WTC11 (cell line): ENCODE measurements at places on chromosomes 6 and 20. TPM values are rescaled to one million over a fixed set of nuclear protein-coding genes. Genes with fewer than 3 reads are reported as not detected.

The OPRM1 gene
- not detected in 3 replicates for total RNA-seq

GRCh38 chr20:15831201-15831600 lies 742.0 kb downstream of the KIF16B start:
- H3K27me3 ChIP-seq: no peaks in the 10 kb centered on the region
- peaks cover 22% of the 10 kb centered on the region for H3K4me1 ChIP-seq
- DNase-seq: no peak
- H3K27ac ChIP-seq: no peak overlapping the region

- H3K27ac ChIP-seq: peak overlapping the region; percentile 99
- DNase-seq: peak; percentile 91
- H3K4me3 ChIP-seq: no peak overlapping the region
- peaks cover 8% of the 10 kb centered on the region for H3K36me3 ChIP-seq
- H3K27me3 ChIP-seq: no peaks in the 10 kb centered on the region; the same call in 1 of the 2 replicates
These were observed 18.9 kb downstream of the OR2B2 start for GRCh38 chr6:27893059-27893835.

- H3K4me3 ChIP-seq: no peak overlapping the region
- peaks cover 4% of the 10 kb centered on the region for H3K4me1 ChIP-seq
These were observed 56.2 kb downstream of the RAB44 start for GRCh38 chr6:36753671-36754405.

- peaks cover 15% of the 10 kb centered on the region for H3K4me1 ChIP-seq
- no peak for DNase-seq
- no peaks in the 10 kb centered on the region for H3K36me3 ChIP-seq
- H3K27me3 ChIP-seq: no peaks in the 10 kb centered on the region
- no peak overlapping the region for H3K4me3 ChIP-seq
These were observed 54.1 kb upstream of the PDE7B start for GRCh38 chr6:135797361-135797760.

The CLVS2 gene
- 0.46 to 0.90 TPM (median 0.60 TPM) in 3 replicates for total RNA-seq

DNA sequence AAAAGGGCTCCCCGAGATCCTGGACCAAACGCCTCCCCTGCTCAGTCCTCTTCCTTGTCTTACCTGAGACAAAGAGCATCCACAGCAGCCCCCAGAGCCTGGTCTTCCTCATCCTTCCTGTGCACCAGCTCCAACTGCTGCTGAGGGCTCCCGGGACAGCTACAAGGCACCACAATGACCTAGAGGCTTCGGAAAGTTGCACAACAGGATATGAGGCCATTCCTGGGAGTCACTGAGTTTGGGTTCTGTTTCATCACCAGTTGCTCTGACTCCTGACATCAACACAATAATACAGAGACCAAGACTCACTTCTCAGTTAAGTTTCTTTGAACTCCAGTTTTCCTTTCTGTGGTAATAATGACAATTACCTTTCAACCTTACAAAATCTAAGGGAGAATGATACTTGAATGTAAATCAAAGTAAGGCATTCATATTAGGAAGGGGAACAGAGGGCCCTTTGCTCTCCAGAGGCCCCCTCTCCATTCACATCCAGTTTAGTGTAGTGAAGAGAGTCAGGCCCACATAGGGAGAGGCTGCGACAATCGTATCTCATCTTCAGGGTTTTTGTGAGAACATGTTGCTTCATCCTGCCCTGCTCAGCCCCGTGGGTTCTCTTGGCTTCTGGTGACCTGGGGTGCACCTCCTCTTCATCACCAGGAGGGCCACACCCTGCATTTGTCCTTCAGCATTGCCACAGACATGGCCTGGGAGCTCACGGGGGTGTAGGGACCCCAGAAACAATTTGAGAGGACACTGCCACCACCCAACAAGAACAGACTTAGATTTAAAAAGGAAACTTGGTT lies at the start of gene TREM1:
Gene TREM1, minus strand, starts transcription at position 139 of the 803 bp plus-strand sequence. Its CDS starts 27 bp downstream, at position 112.
- no peak within 1 kb of the TSS for H3K27ac ChIP-seq
- peaks cover 21% of the 10 kb centered on the region for H3K4me1 ChIP-seq
- H3K27me3 ChIP-seq: peaks cover 63% of the 10 kb centered on the region
- no peaks in the 10 kb centered on the region for H3K36me3 ChIP-seq
- no peak for DNase-seq

The SLC35B3 gene
- 8.4 to 9.9 TPM (median 9.7 TPM) in 3 replicates for total RNA-seq

DNA sequence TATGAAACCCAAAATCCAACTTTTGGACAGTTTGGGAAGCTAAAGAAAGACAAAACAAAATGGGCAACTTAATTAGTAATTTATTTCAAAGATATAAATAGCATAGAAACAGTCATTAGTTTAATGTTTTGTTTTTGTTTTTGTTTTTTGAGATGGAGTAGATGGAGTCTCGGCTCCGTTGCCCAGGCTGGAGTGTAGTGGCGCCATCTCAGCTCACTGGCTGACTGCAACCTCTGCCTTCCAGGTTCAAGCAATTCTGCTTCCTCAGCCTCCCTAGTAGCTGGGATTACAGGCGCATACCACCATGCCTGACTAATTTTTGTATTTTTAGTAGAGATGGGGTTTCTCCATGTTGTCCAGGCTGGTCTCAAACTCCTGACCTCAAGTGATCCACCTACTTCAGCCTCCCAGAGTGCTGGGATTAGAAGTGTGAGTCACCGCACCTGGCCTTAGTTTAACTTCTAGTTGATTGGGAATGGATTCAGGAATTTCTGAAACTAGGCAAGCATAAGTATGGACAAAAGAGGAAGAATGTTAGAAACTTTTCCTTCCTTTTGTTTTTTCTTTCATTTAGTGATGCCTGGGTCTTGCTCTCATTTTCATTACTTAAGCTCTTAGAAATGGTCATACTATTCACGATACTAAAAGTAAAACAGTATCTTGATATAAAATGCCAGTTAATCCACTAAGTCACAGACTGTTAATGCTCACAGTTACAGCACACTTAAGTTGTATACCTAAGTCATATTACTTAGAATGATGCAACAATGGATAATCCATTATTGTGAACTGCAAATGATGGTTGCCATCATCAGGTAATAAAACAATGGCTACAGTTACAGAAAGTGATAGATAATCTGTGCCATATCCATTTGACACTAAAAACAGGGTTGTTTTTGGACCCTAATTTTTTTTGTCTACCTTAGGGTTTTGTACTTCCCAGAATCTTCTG lies 8.2 kb downstream of the SENP6 start:
- DNase-seq: no peak
- peak overlapping the region; percentile 32; the same call in 1 of the 2 replicates for H3K27ac ChIP-seq
- no peak overlapping the region for H3K4me3 ChIP-seq
- H3K36me3 ChIP-seq: peaks cover 7% of the 10 kb centered on the region
- H3K4me1 ChIP-seq: peaks cover 74% of the 10 kb centered on the region
- no peaks in the 10 kb centered on the region for H3K27me3 ChIP-seq

The ULBP2 gene
- total RNA-seq: 0.13 to 0.23 TPM in 2 of 3 replicates, not detected in the other

GRCh38 chr6:37433657-37434271 lies 743 bp downstream of the CMTR1 start:
- peak overlapping the region; percentile 70 for H3K27ac ChIP-seq
- H3K36me3 ChIP-seq: peaks cover 6% of the 10 kb centered on the region
- peak overlapping the region; percentile 71 for H3K4me3 ChIP-seq
- no peak for DNase-seq
- no peaks in the 10 kb centered on the region for H3K27me3 ChIP-seq

DNA sequence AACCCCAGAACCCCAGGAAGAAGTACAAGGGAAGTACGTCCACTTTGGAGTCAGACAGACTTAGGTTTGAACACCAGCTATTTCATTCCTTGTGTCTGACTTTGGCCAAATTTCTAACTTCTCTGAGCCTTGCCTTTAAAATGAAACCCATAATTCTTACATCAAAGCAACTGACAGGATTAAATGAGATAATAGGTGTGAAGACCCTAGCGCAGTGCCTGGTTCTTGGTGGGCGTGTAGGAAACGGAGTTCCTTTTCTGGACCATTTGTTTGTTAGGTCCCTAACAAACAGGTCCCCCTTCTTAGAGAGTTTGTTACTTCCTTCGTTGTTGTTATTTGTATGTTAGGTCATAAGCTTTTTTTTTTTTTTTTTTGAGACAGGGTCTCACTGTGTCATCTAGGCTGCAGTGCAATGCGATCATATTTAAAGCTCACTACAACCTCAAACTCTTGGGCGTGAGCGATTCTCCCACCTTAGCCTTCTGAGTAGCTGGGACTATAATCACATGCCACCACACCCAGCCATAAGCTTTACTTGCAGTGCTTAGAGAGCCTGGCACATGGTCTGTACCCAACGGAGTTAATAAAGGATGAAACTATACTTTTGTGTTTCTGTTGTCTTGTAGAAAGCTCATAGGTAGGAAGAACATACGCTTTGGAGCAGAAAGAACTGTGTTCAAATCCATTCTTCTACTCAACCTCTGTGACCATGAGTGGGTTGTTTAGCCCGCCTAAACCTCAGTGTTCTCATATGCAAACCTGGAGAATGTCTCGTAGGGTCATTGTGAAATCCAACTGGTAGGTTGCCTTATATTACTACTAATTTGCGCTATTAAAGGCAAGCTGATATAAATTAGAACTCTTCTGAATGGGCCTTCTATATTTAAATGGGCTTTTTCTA lies 21.8 kb upstream of the MROH8 start:
- H3K27me3 ChIP-seq: no peaks in the 10 kb centered on the region
- H3K36me3 ChIP-seq: peaks cover 73% of the 10 kb centered on the region
- DNase-seq: no peak
- H3K4me3 ChIP-seq: no peak overlapping the region
- H3K4me1 ChIP-seq: no peaks in the 10 kb centered on the region
- peak overlapping the region; percentile 25; the same call in 1 of the 2 replicates for H3K27ac ChIP-seq

The SLC24A3 gene
- 4.7 to 5.7 TPM (median 5.3 TPM) in 3 replicates for total RNA-seq

DNA sequence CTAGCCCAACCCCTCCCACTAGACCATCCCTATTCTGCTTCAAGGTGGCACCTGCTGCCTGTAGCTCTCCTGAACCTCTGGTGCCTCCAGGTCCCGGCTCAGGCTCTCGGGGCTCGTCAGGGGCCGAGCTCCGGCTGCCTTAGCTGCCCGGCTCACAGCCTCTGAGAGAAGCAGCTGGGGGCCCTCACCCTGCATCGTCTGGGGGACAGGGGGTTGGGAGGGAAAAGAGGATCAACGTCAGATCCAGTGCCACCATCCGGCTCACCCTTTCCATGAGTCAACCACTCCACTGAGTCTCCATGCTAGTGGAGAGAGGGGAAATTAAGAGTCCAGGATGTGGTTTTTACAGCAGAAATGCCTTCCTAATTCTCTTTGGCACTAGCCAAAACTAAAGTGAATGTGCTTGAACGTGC lies 13.0 kb downstream of the BAG6 start:
- H3K36me3 ChIP-seq: peaks cover 70% of the 10 kb centered on the region
- no peaks in the 10 kb centered on the region for H3K4me1 ChIP-seq
- H3K27me3 ChIP-seq: no peaks in the 10 kb centered on the region
- H3K4me3 ChIP-seq: no peak overlapping the region
- no peak for DNase-seq

DNA sequence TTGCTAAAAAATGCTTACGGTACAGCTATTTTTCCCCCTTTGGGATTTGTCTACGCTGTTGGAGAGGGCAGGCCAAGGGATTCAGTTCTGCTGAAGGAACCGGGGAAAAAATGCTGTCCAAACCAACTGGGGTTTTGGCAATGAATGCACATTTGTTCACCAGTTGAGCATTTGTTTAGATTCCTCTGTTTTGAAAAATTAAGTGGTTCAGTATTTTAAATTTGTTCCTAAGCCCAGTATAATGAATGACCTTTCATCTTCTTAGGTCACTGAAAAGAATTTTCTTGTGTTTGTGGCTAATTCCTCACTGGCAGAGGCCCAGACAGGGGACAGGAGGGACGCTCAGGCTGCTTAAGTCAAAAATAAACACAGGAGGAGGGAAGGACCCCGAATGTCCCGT lies 10.8 kb upstream of the EYA2 start:
- no peaks in the 10 kb centered on the region for H3K36me3 ChIP-seq
- no peak overlapping the region for H3K27ac ChIP-seq
- H3K4me1 ChIP-seq: peaks cover 16% of the 10 kb centered on the region
- no peaks in the 10 kb centered on the region; the same call in 1 of the 2 replicates for H3K27me3 ChIP-seq

DNA sequence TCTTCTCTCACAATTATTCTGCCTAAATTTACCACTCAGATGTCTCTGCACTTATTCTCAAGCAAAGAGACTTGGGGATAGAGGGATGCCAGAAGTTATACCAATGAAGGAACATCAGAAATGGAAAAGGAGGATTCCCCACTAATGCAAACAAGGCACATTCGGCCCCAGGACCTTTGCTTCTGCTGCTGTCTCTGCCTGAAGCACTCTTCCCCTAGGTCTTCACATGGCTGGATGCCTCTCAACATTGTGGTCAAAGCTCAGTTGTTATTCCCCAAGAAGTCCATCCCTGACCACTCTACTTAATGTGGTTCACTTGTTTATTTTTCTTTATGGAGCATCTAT lies 508.7 kb downstream of the DOK5 start:
- peaks cover 4% of the 10 kb centered on the region for H3K27me3 ChIP-seq
- H3K36me3 ChIP-seq: peaks cover 80% of the 10 kb centered on the region
- DNase-seq: no peak
- H3K4me1 ChIP-seq: no peaks in the 10 kb centered on the region

GRCh38 chr20:20293691-20294385 lies 74.1 kb upstream of the INSM1 start:
- H3K36me3 ChIP-seq: no peaks in the 10 kb centered on the region
- H3K4me1 ChIP-seq: 0 out of 2 replicates have a peak, but pooled peaks cover 3% of the 10 kb centered on the region

DNA sequence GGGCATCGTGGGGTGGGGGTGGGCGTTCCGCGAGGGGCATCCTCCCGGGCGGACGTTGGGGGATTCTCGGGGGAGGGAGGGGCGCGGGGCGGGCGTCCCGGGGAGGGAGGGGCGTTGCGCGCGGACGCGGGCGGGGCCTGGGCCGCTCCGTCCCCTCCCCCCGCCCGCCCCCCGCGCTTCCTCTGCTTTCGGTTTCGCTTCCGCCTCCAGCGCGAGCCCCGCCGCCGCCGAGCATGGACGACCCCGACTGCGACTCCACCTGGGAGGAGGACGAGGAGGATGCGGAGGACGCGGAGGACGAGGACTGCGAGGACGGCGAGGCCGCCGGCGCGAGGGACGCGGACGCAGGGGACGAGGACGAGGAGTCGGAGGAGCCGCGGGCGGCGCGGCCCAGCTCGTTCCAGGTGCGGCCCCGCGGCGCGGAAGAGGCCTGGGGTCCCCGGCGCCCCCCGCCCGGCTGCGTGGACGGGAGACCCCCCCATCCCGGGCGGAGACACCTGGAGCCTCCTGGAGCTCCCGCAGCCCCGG lies at the start of gene OGFR:
Gene OGFR, plus strand, starts transcription at position 209 of the 528 bp plus-strand sequence. Its CDS starts 25 bp downstream, at position 234.
- H3K27ac ChIP-seq: 0 out of 2 replicates have a peak within 1 kb of the TSS, but pooled peaks have one; percentile 45
- peaks cover 13% of the 10 kb centered on the region for H3K36me3 ChIP-seq
- H3K4me3 ChIP-seq: peak within 1 kb of the TSS; percentile 85
- peak; percentile 63 for DNase-seq

GRCh38 chr20:56171087-56172012 lies 77.2 kb upstream of the MC3R start:
- no peak overlapping the region for H3K4me3 ChIP-seq
- peaks cover 20% of the 10 kb centered on the region for H3K27me3 ChIP-seq
- no peaks in the 10 kb centered on the region for H3K4me1 ChIP-seq
- DNase-seq: no peak
- peaks cover 83% of the 10 kb centered on the region for H3K36me3 ChIP-seq

The KIF25 gene
- 0.28 to 1.1 TPM (median 0.71 TPM) in 3 replicates for total RNA-seq

The C20orf141 gene
- not detected in 3 replicates for total RNA-seq

GRCh38 chr20:29878777-29879442 lies 1378.6 kb upstream of the DEFB115 start:
- peak; percentile 48 for DNase-seq
- H3K27me3 ChIP-seq: peaks cover 50% of the 10 kb centered on the region
- H3K4me3 ChIP-seq: peak overlapping the region; percentile 57
- H3K36me3 ChIP-seq: peaks cover 80% of the 10 kb centered on the region
- H3K27ac ChIP-seq: no peak overlapping the region
- no peaks in the 10 kb centered on the region for H3K4me1 ChIP-seq
